NCI-H69 (cell line): ENCODE measurements at places on chromosomes 2 and 18.
A peak's percentile ranks its signal among the peaks of the same experiment; 100 is the strongest.

- DNase-seq: no peak
These were observed 858 bp downstream of the TPO start for GRCh38 chr2:1414121-1414520.

GRCh38 chr2:11074246-11074820, 80.9 kb upstream of the SLC66A3 start:
- no peak for DNase-seq

DNA sequence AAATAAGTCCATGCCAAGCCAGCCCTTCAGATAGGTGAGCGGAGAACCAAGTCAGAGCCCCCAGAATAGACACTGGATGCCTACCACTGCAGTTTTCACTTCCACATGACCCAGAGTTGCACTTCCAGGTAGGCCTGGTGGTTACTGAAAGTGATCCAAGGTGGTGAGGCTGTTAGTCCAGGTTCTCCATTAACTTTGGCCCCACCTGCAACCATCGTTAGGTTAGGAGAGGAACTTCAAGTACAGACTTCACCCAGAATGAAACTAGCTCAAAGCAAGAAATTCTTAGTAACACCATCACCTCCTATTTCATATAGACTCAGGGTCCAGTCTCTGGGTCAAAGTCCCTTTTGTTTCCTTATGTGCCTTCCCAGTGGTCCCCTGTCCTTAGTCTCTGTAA, 293.1 kb upstream of the ID2 start:
- DNase-seq: no peak

DNA sequence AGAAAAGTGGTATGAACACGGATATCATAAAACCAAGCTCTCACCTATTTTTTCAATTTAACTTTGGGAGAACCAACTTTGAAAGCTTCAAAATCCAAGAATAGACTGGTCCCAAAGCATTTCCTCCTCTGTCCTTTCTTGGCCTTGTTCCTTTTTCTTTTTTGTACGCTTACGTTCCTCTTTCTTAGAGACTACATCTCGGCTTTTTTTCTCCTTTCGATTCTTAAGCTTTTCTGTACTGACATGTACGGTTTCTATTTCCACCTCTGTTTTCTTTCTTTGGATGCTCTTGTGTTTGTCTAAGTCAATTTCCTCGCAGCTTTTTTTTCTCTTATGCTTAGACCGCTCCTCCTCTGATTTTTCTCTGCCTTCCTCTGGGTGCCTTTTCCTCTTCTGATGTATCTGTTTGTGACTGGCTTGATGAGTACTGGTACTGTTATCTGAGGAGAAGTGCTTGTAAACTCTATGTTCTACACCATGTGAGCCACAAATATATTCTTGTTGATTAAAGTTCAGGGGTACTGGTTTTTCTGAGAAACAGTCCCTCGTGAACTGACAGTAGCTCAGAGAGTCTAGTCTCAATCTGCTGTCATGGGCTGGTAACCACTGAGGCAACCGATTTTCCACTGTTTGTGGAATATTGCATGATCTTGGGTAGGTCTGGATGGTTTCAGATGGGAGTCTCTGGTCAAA, 11.5 kb upstream of the RNU2-63P start:
- no peak for DNase-seq

DNA sequence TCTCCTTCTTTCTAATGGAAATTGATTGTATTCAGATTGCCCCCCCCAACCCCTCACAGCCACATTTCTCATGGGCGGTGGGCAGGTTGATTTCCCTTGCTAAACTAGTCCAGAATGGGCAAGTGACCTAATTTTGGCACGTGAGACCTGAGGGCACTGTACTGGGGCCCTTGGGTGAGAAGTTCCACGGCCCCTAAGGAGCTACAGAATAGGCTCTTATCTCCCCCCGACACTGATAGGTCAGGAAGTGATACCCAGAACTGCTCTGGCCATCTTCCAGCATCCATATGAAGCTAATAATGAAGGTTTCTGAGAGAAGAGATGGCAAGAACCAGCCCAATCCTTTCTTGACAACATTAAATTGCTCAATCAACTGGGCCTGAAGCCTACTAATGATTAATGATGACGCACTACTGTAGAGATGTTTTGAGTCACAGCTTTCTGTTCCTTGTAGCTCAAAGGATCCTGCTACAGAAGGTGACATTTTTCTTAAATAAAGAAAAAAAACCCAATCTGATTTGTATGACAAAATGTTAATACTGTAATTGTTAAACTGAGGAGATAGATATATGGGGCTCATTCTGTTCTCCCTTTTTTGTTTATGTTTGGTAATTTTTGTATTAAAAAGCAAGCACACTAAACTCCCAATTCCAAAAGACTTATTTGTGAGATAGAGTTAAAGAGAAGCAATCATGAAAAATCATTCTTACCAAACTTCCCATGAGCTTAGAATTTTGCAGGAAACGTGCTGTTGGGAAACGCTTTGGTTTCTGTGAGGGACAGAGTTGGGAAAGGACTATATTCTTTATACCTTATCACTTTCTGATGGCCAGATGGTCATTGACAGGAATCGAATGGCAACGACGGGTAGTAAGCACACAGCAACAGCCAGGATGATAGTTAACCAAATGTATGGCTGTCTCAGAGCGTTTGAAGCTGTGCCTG, 28.2 kb upstream of the NARS1 start:
- no peak for DNase-seq

- DNase-seq: peak; percentile 24
These were observed 22.7 kb downstream of the GPR55 start for GRCh38 chr2:230902180-230902899.

- DNase-seq: no peak
These were observed 49.3 kb downstream of the SLC39A10 start for GRCh38 chr2:195706161-195706900.

DNA sequence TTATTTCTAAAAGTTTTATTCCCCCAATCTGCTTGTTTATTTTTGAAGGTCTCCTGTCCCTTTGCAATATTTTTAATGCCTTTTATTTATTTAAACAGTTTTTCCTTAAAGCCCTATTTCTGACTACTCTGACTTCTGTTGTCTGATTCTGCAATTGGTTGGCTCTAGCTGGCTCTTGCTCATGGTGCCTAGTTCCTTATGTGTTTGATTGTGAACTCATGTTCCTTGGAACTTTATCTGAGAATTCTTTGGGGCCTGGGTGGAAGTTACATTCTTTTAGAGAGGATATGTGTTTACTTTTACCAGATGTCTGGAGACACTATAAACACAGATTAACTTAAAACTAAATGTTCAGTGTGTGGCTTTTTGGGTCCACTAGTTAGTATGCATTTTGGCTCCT, 175.9 kb downstream of the DYSF start:
- no peak for DNase-seq

DNA sequence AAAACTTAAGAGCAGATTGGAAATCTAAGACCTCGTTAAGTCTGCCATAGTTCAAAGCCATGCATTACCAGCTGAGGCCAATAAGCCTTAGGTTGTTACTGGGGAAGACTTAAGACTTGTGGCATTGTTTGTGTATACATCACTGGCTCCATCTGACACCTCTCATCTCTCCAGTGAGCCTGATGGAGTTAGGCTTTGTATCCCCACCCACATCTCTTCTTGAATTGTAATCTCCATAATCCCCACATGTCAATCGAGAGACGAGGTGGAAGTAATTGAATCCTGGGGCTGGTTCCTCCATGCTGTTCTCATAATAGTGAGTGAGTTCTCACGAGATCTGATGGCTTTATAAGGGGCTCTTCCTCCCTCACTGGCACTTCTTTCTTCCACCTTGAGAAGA, 404.6 kb downstream of the ARHGAP15 start:
- no peak for DNase-seq

DNA sequence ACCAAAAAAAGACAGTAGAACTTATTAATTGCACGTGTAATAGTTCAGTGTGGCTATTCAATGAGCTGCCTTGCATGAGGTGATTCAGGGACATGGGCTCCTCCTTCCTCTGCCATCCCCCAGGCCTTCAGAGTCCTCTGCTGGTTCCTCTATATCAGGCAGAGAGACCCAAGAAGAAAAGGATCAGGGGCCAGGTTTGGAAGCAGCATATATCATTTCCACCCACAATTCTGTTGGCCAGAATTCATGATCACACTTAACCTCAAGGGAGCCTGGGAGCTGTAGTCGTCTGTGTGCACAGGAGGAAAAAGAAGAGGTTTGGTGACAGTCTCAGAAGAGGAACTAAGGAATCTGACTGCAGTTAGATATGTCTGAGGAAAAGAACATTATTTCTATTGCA, 114.0 kb upstream of the GLS start:
- peak; percentile 16 for DNase-seq

GRCh38 chr2:166112193-166112605, 15.6 kb downstream of the SCN1A start:
- DNase-seq: no peak

- DNase-seq: no peak
These were observed 33.2 kb downstream of the LAMA1 start for GRCh38 chr18:7084080-7085065.

- DNase-seq: peak; percentile 50
These were observed 13.6 kb upstream of the IRS1 start for GRCh38 chr2:226813148-226813701.

DNA sequence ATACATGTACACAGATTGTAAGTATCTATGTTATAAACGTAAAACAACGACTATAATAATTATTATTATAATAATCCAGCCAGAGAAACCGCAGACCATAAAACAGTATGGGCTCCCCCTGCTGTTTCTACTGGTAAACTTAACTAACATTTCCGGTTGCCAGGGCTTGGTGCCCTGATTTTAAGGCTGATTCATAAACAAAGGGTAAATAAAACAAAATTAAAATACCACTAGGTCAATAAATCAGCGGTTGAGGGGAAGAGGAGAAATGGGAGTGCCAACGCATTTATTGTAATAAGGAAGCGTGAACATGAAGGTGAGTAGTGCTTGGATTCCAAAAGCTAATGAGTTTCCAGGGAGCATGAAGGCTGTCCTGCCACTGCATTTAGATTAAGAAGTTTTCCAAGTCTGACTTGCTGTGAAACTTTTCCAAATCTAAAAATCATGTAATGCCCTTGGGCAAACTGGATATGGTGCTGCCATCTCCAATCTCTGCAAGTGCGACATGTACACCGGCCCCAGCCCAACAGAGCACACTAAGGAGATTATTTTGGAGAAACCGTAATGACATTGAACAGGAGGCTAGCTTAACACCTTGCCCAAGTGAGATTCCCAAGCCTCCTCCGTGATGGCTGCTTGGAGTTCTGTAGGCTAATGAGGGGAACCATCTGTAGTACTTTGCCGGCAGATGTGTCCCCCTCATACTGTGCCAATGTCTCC, 50.7 kb upstream of the HNRNPA3 start:
- peak; percentile 59 for DNase-seq

DNA sequence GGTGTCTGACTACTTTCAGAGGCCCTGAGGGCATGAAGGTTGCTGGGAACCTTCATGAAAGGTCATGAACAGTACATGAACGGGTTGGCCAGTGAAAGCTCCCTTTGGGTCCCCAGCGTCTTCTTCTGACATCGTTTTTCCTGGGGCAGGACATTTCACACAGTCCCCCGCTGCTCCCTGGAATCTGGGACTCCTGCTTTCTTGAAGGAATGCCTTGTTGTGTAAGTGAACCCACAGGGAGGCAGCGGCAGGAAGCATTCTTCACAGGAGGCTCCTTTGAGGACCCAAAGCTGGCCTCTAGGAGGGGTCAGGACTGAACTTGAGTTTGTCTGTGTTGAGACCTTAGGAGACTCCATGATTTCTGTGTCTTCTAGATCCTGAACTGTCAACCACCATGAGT, 144.3 kb downstream of the KCNE4 start:
- DNase-seq: no peak

GRCh38 chr2:134900151-134900550, 18.5 kb upstream of the CCNT2 start:
- DNase-seq: no peak

DNA sequence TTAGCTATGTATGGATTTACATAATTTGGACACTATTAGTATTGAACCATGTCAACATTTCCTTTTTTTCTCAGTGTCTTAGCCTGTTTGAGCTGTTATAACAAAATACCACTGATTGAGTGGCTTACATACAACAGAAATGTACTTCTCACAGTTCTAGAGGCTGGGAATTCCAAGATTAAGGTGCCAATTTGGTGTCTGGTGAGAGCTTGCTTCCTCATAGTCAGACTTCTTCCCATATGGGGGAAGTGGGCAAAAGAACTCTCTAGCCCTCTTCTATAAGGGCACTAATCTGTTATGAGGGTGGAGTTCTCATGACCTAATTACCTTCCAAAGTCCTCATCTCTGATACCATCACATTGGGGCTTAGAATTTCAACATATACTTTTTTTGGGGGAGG, 12.6 kb downstream of the ZNF804A start:
- no peak for DNase-seq

- no peak for DNase-seq
These were observed 135.5 kb downstream of the RND3 start for GRCh38 chr2:150351922-150352321.

DNA sequence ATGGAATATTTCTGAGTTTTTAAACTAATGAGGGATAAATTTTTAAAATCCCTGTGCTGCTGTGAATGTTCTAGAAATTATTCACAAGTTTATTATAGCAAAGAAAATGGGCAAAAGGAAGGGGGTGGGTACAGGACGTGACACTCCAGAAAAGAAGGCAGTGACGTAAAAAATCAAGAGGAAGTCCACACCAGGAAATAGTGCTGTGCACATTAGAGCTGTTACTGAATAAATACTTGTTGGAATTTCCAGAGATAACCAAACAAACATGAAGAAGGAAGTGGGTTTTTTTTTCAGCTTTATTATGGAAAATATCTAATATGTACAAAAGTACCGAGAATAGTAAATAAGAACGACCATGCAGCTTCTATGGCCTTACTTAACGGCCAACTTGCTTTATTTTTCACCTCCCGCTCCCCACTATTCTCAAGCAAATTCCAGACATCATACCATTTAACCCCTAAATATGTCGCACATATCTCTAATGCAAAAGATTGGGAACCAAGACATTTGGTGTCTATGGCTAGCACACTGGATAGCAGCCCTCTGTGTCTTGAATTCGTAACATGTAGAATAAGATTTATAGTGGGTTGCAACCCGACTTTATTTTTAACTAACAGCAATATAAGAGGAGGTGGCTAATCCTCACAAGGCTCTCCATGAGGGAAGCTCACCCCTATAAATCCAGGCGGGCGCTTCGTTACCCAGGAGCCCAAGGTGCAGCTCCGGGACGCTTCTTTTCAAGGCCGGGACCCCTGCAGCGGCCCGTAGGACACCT, 580 bp upstream of the NDUFV2 start:
- peak; percentile 77 for DNase-seq

DNA sequence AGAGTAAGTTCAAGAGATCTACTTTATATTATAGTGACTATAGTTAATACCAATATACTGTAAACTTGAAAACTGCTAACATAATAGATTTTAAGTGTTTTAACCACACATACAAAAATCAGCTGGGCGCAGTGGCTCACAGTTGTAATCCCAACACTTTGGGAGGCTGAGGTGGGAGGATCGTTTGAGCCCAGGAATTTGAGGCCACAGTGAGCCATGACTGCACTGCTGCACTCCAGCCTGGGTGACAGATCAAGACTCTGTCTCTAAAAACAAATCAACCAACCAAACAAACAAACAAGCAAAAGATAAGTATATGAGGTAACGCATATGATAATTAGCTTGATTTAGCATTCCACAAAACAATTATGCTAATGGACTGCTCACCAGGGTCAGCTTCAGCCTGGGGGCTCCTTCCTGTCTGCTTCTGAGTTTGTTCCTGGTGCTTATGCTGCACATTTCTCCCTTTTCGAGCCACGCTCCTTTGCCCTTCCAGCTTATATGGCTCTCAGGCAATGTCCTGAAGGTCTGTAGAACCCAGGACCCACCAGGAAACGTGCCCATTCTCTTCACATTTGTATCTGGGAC, 357.6 kb downstream of the EN1 start:
- no peak for DNase-seq

- peak; percentile 35 for DNase-seq
These were observed 236.0 kb downstream of the DOK6 start for GRCh38 chr18:69636529-69637301.

- peak; percentile 85 for DNase-seq
These were observed 50.6 kb downstream of the PMAIP1 start for GRCh38 chr18:59950215-59950944.
